ENCODE measurements at places on chromosomes 11 and 22.

DNA sequence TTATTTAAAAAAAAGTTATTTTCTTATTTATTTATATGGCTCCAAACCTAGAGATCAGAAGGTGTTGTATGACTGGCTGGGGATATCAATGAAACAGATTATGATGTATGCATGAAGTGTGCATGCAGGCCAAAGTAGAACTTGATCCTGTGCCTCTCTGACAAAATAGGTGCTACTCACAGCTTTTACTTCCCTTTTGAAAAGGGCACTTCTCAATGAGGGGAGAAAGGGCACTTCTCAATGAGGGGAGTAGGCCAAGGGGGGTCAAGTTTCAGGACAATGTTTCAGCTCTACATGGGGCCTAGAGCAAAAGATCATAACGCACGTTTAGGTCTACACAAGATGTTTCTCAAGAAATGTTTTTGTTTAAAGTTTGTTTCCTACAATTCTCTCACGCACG lies 397.5 kb downstream of the ETS1 start:
- no peak for DNase-seq

DNA sequence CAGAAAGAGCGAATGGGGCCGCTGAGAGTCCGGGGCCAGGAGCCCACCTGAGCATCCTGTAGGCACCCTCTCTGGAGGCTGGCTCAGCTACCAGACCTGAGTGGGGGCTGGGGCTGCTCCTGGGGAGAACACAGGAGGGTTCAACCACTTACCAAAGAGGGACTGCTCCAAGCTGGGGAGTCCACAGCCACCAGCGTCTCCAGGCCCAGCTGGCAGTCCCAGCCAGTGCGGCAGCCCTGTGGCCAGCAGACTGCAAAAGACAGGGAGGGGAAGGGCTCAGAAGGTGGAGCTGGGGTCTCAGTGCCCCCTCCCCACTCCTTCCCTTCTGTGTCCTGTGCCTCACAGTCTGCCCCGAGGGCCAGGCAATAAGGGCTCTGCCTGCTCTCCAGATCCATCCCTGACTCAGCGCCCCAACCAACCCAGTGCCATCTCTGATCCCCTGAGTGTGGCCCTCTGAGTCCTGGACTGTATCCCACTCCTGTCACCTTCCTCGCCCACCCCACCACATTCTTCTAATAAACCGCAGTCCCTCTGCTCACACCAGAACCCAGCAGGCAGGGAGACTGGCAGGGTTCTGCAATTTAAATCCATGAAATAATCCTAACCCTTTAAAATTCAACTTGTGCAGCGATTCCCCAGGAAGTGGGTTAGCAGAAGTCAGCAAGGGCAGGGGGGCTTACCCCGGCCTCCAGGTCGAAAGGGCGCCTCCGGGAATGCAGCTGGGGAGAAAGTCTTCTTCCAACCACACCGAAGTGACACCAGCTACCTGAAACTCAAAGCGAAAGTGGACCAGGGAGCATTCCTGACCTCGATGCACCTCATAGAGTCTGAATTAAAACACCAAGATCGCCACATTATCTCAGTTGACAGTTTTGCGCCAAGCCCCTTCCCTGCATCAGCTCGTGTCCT lies 13.3 kb downstream of the CHST1 start:
- no peak for DNase-seq

DNA sequence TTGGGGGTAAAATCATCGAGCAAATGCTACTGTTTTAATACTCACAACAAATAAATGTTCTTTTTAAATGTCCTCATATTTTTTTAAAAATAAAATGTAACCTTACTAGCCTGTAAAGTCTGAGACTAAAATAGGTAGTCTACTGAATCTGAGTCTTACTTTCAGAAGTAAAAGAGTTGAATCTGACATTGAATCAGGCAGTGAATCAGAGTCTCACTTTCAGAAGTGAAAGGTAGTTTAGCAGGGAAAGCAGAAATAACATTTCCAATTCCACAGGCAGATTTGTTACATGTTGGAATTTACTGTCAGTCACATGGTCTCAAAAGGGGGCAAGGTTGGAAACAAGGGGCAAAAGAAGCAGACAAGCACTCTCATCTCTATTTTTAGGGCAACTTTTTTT lies 143.0 kb downstream of the ELP4 start:
- no peak for DNase-seq

DNA sequence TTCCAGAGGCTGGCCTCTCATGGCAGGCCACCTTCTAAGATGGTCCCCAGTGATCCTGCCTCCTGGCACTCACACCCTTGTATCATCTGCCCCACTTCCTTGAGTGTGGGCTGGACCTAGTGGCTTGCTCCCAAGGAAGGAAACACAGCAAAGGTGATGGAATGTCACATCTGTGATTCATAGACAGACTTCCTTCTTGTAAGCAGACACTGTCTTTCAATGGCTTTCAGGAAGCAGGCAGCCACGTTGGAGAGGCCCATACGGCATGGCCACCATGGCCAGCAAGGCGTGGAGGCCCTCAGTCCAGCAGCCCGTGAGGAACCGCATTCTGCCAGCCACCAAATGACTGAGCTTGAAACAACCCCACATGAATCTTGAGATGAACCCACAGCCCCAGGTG lies 11.3 kb downstream of the LMO1 start:
- no peak for DNase-seq

GRCh38 chr11:70640408-70640807 lies 242.1 kb downstream of the CTTN start:
- DNase-seq: no peak

DNA sequence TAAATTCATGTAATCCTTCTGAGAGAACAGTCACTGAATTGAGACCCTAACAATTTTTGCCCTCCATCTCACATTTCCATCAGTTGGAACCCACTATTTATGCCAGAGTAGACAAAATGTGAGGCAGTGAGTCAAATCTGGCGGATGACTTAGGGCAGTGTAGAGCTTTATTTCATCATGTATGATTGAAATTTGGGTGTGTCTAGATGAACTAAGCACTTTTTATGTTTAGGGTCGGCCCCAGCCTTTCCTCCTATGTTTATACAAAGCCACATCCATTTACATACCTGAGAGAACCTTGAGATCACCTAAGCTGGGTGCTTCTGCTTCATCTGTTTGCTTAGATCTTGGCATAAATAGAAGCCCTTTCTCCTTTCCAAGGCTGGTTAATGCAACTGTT lies 15.0 kb upstream of the MUC15 start:
- DNase-seq: no peak

- DNase-seq: no peak
Observed at GRCh38 chr11:1392111-1392510, 2.4 kb downstream of the BRSK2 start.

DNA sequence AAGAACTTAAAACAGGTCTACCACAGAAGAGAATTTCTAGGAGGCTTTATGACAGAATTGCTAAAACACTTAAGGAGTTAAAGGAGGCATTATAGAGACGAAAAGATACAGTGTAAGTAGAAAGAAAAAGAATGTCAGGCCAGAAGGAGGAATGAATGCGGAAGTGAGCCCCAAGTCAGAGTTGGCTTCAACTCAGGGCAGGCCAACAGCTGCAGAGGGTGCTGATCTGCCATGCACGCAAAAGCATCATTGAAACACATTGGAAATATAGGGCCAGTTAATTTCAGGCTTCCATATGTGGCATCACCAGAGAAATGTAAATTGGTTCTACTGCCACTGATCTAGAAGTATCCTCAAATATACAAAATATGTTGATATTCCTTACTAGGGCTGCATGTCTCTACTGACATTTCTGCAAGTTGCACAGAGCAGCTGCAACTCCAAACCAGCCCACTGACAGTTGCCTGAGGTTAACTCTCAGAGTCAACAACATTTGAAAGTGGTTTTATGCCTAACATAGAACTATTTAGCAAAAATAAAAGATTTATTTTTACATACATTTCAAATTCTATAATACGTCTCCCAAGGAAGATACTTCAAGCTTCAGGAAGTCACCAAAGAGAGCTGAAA lies 324.1 kb downstream of the C11orf87 start:
- no peak for DNase-seq

DNA sequence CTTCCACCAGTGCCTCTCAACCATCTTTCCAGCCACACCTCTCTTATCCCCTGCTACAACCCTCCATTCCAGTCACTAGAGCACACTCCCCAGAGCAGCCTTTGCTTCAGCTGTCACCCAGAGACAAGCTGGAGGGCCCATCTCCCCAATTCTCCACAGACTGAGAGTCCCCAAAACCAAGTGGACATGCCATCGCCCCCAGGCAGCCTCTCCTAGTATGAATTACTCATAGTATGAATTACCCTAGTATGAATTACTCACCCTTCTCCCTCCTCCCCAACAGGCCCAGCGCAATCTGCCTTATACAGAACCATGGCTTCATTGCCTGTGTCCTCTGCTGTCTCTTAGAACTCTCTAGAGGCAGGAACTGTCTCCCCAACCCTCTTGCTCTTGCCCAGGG lies 24.8 kb downstream of the MYH9 start:
- no peak for DNase-seq

DNA sequence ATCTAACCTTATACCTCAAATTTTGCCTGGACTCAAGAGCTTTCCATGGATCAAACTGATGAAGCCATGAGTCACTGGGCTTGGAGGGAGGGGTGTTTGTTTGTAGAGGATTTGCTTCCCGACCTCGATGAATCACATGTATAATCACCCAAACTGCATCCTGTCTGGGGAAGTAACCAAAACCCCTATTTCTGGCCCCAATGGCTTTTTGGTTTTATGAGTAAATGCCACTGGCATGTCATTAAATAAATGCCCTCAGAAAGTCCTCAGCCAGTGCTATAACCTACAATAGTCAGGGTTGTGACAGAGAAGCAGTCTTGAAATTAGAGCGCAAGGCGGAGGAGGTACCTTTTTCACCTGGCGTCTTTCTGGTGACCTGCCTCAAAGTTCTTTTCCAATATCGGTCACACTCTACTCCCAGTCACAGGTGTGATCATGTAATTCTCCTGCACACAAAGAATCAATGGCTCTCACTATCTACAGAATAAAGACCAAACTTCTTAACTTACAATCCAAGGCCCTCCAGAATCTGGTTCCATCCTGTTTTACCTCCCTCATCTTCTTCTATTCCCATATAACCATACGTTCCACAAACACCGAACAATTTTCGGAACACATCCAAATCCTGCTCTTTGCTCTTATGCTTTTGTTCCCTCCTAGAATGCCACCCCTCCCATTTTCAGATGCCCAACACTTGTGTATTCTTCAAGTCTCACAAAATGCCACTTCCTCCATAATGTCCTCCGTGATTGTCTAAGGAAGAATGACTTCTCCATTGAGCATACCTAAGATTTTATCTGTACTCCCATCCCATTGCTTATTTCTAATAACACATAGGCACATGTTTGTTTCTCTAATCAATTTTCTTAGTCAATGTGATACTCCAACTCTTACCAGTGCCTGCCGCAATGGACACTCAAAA lies 81.3 kb upstream of the BLID start:
- no peak for DNase-seq

GRCh38 chr22:39098026-39098425 lies 982 bp downstream of the APOBEC3H start:
- DNase-seq: no peak

DNA sequence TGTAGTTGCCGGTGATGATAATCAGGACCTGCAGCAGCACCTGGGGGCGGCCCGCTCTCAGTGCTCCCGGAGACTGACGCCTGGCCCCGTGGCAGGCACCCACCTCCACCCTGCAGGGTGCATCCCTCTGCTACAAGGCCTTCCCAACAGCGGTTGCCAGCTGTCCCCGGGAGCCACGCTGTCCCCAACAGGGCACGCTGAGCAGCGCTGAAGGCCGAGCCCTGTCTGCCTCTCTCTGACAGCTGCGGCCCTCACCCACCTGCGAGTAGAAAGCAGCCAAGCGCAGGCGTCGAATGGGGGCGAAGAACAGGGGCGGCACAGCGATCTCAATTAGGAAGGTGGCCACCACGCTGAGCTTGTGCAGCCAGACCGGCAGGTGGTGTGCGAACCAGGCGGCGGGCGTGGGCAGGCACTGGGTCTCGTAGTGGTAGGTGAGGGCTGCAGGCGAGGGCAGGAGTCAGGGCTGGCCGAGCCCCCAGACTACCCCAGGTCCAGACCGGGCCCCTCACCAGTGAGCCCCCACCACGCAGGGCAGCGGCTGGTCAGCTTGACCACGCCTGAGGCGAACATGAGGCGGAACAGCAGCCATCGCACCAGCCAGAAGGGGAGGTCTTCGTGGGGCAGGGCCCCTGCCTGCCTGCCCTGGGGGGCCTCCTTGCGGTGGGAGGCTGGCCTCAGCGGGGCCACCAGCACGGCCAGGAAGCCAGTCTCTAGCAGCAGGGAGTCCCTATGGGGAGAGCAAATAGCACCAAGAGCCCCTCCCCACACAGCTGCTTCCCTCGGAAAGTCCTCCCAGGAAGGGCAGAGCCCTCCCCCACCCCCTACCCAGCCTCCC lies 1.5 kb downstream of the LMF2 start:
- no peak for DNase-seq

DNA sequence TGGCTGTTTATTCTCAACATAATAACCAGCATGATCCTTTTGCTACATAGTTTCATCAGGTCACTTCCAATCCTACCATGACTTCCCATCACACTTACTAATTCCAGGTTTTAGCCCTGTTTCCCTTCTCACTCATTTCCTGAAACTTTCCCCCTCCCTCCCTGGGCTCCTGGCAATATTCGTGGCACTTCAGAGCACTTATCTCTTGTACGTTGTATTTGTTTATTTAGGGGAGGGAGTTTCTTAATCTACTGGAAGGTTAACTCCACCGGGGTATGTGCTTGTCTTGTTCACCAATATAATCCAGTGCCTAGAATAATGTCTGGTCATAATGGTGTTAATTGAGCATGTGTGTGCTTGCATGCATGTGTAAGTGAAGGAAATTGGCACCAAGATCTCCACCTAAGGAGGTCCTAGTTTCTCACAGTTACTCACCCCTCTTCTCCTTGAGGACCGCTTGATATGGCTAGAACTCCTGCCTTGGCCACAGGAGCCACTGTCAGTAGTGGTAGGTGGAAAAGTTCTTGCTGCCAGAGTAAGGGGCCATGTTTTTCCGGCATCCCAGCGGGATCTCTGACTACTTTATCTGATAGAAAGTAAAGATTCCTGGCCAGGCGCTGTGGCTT lies 11.7 kb downstream of the EIF3L start:
- DNase-seq: no peak

DNA sequence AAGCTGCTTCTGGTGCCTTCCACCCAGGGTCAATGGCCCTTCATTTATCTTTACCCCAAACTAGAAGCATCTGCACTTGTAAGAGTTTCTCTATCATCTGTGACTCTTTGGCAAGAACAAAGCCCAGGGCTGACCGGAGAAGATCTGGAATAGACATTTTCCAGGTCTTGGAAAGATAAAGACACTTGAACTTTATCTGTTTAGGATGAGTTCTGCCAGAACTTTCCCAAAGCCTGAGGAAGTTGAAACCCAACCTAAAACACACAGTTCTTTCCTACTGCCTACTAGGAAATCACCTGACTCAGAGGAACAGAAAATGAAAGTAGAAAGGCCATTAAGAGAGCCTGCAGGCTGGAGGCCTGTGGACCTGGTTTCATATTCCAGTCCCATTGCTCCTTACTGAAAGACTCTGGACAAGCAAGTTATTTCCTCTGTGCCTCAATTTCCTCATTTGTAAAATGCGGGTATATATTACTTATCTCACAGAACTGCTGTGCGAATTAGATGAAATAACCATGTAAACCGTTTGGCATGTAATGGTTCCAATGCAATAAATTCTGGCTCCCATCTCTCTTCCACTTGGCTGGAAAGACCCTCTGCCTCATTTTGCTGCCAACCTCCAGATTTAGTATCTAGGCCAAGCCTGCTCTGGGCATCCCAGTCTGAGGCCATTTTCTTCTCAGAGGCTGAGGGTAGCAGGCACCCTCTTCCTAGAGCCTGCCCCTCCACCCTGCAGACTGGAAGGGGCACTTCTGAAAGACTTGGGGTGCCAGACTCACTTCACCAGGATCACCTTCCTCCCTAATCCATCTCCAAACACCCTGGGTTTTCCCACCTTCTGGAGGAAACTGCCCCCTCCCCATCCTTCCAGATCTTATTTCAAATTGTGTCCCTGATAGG lies 1.2 kb downstream of the UBE2L6 start:
- no peak for DNase-seq

Data from nephron progenitor cell (in vitro differentiated cells).